Stimulated activated naive CD8-positive, alpha-beta T cell treated with anti-CD3 and anti-CD28 coated beads, Interleukin-15, Interleukin-2, amounts not matched to agents 100 U/mL and 50 U/mL, for 24 hours (primary cell): ENCODE measurements at places on chromosomes 2 and 18.

GRCh38 chr18:77151772-77152520 is 19.4 kb upstream of the MBP start:
- DNase-seq: no peak

DNA sequence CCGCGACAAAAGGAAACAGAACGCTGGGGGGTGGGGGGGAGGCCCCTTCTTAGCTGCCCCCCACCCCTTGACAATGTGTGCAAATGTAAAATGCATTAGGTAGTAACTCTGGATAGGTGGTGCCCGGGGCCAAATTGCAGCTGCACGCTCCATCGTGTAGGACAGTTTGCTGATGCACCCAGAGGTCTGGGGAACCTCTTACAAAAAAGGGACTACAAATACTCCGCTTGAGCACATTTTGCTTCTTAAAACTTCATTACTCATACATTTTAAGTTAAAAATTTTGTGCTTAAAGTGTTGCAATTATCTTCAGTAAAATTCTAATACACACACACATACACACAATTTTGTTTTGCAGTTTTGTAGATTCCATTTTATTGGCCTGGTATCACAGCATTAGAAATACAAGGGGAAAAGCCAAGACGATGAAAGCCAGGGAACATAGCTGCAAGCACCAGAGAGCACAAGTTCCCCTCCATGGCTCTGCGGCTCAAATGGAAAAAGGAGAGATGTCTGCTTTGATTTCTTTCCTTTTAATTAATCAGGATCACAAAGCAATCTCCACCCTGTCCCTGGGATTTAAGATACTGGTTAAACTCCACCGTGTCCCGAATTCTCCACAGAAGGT is 582.1 kb downstream of the ZEB2 start:
- no peak for DNase-seq

DNA sequence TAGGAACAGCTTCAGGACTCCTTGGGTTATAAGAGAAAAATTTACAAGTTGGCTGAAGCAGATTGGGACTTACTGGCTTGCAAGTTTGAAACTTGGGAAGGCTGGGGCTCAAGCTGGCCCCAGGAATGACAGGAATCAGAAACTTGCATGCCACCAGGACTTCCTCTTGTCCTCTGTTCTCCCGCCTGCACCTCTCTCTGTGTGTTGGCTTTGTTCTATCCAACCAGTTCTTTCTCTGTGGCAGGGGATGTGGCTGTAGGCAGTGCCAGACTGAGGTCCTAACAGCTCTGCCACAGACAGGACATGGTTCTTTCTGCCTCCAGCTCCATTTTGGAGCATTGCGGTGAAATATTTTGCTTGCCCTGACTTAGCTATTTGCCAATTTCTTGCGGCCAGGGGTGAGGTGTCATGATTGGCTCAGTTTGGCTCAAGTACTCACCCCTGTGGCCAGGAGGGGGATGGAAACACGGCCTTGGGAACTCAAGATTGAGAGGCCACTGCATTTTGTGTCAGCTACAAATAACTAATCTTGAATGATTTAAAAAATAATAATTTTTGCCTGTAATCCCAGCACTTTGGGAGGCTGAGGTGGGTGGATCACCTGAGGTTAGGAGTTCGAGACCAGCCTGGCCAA is 48.9 kb downstream of the MEP1B start:
- DNase-seq: no peak

DNA sequence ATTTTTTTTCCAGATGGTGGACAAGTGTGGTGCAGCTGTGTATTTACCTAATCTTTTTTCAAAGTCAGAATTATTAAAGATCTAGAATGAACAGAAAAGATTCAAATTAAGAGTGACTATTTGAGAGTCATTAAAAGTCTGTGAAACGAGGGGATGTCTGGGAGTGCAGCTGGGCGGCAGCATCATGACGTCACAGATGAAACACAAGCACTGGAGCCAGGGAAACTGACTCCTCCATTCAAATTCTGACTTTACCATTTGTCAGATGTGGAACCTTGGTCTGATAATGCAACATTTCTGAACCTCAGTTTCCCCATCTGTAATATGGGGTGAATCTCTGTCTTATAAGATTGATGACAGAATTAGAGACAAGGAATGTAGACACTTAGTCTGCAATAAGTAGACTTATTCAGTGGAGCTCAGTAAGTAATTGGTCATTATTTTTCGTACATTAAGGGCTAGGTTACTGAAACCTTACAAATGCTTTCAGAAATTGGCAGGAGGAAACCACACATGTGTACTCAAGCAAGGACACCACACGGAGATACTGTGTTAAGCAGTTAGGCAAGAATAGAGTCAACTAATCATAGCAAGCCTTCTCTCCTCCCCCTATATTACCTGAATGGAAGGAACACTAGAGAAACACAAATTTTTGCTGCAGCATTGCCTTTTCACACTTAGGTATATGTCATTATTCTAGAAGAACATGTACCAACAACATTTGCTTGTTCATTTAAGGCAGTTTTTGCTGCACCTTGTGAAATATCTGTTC is 27.8 kb upstream of the CXXC1 start:
- no peak for DNase-seq

DNA sequence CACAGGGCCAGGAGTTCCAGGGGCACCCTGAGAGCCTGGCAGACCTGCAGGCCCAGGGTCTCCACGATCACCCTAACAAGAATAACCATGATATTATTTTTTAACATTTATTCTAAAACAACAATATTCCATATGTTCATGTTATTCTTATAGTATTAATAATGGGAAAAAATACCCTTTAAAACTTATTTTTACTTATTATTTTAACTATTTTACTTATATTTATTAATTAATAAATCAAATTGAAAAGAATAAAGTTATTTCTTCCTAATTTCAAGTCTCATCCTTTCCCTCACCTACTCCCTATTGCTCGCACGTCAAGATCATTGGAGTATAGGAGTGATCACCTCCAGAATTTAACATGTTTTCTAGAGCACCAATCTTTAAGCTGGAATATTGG is 71.7 kb downstream of the COL3A1 start:
- no peak for DNase-seq

DNA sequence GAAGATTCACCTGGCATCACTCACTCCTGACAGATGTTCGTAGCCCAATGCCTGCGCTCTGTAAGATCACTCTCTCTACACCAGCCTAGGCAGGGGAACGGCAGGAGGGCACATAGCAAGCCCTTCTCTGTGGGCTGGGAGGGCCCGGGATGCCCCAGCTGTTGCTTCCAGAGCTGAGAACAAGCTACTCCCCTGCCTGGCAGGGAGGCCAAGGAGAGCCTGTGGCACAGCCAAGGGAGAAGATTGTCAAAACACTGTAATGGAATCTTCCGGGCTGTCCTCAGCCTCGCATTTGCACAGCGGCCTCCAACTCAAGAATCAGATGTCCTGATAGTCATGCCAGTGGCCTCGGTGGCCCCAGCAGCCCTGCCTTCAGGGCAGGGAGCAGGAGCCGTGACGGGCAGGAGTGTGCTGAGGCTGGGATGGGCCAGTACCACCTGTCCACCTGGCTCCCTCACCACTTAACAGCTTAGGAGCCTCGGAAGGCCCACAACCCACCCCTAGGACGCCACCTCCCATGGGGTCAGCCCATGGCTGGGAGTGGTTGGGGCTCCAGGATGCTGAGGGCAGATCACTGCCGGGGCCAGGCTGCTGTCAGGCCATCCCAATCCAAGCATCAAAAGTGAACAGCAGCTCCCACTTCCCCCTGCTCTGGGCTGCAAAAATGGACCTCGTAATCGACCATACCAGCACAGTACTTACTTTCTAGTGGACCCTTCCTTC is 21.9 kb upstream of the SLC35F6 start:
- no peak for DNase-seq

DNA sequence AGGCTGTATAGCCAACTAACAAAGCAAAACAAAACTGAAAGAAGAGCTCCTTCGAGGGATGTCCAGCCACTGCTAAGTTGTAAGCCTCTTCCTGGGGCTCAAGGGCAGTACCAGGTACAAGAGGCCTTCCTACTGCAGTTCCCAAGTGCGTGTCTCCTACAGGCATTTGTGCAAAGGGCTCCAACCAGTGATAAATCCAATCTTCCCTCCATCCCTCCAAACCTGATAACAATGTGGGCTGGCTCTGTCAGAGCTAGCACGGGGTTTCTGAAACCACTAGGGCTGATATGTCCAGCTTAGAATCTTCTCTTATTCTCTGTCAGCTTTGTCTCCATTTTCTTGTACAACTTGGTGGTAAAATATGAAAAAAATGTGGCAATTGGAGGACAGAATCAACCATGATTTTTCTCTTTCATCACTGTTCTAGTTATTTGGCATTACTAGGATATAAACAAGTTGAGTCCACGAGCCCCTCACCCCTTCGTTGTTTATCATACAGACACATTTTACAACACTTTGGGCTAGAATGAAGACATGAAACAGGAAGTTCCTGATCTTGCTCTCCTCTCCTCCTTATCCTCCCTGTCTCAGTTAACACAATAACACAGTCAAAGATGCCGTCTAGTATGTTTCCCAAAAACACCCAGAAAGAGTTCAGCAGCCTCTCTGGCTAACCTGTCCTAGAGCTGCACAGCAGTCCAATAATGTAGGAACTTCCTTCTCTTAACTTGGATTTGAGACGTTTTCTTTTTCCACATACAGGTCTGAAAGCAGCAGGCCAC is 35.4 kb upstream of the WIPF1 start:
- DNase-seq: peak; percentile 15

- no peak for DNase-seq
Measured at GRCh38 chr2:239394346-239394945, 6.4 kb downstream of the HDAC4 start.

DNA sequence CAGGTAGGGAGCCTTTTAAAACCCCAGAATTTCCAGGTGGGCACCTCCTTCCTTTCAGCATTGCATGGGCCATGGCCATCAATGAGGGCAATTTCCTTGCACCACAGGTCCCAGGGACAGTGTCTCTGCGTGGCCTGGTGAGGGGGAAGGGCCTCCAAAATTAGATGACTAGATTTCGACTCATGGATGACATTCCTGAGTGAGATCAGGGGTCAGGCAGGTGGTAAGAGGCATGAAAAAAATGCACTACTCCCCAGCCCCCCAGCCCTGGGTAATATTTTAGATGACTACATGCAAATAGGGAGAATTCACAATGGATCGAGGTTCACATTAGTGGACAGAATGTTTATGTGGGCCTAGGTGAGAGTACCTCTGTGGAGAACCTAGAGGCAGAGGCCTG is 19.0 kb upstream of the IGFBP5 start:
- DNase-seq: no peak

GRCh38 chr2:100844514-100844913 is 24.6 kb downstream of the NPAS2 start:
- no peak for DNase-seq

GRCh38 chr2:171522788-171523087 is 464 bp downstream of the CYBRD1 start:
- peak; percentile 40 for DNase-seq

DNA sequence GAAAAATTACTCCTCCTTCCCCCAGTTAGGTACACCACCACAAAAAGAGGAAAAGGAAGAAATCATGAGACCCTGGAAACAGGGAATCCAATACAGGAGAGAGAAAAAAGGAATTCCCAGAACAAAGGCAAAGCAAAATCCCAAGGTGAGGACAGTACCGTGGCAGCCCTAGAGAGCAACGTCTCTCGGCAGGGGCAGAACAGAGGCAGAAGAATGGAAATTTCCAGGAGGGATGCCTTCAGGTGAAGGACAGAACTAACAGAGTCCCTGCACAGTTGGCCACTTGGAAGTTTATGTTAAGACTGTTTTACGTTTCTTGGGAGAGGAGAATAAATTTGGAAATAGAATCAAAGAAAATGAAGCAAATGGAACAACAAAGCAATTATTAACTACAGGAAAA is 27.7 kb downstream of the GRB14 start:
- no peak for DNase-seq

- no peak for DNase-seq
Measured at GRCh38 chr2:76812156-76812555, 710.0 kb downstream of the LRRTM4 start.

- no peak for DNase-seq
Measured at GRCh38 chr2:2294183-2294690, 36.8 kb downstream of the MYT1L start.

GRCh38 chr18:66646609-66647008 is 42.7 kb upstream of the CDH19 start:
- no peak for DNase-seq

DNA sequence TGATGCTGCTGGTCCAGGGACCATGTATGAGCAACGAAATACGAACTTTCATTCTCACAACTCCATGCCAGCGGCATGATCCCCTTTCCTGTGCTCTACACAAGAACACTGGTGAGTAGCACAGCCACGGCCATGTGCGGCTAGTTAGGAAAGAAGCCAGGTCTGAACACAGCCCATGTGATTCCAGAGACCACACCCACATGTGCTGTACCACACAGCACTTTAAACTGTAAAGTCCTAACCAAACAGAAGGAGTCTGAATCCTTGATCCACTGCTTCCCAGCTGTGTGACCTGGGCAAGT is 33.0 kb upstream of the ACAA2 start:
- DNase-seq: no peak

- peak; percentile 20 for DNase-seq
Measured at GRCh38 chr18:35158728-35159450, 81.9 kb upstream of the ZNF397 start.
